ENCODE measurements at places on chromosomes 16 and 17.

DNA sequence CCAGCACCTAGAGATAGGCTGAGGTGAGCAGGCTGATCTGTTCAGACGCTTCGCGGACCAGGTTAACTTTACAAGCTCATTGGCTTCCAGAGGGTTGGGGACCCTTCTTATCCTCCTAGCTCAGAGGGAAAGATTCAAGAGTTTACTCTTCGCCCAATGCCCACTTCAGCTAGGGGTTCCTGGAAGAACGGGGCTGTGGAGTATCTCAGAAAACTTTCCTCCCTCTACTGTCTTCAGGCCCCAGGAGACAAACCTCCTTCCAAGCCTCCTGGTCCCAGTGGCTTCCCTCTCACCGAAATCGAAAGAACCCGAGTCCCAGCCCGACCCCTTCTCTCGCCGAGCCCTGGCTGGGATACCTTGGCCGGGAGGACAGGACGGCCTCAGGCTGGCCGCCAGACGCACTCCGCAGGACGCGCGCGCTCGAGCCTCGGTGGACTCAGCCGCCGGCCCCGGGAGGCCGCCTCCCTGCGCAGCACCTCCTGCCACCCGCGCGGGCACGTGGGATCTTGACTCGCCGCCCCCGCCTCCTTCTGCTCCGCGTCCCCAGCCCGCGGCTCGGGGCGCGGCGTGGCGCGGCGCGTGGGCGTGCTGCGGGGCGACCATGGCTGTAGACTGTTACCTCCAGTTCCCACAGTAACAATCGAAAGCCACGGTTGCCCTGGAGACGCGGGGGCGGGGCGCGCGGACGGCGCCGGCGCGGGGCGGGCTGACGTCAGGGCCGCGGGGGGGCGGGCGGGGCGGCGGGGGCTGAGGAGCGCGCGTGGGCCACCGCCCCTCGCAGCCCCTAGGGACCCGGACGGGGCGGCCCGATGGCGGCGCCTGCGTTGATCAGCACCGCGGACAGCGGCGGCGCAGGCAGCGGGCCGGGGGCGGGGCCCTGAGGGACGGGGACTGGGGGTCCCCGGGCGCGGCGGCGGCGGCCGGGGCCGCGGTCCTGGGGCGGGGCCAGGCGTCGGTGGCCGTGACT lies 5.3 kb upstream of the HIC1 start:
- DNase-seq: peak; percentile 61

DNA sequence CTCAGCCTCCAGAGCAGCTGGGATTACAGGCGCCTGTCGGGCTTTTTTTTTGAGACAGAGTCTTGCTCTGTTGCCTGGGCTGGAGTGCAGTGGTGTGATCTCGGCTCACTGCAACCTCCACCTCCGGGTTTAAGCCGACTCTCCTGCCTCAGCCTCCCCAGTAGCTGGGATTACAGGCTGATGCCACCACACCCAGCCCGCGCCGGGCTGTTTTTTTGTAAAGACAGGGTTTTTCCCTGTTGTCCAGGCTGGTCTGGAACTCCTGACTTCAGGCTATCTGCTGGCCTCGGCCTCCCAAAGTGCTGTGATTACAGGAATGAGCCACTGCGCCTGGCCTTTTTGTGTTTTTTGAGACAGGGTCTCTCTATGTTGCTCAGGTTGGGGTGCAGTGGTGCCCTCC lies 27.4 kb upstream of the SPNS3 start:
- no peak for DNase-seq

DNA sequence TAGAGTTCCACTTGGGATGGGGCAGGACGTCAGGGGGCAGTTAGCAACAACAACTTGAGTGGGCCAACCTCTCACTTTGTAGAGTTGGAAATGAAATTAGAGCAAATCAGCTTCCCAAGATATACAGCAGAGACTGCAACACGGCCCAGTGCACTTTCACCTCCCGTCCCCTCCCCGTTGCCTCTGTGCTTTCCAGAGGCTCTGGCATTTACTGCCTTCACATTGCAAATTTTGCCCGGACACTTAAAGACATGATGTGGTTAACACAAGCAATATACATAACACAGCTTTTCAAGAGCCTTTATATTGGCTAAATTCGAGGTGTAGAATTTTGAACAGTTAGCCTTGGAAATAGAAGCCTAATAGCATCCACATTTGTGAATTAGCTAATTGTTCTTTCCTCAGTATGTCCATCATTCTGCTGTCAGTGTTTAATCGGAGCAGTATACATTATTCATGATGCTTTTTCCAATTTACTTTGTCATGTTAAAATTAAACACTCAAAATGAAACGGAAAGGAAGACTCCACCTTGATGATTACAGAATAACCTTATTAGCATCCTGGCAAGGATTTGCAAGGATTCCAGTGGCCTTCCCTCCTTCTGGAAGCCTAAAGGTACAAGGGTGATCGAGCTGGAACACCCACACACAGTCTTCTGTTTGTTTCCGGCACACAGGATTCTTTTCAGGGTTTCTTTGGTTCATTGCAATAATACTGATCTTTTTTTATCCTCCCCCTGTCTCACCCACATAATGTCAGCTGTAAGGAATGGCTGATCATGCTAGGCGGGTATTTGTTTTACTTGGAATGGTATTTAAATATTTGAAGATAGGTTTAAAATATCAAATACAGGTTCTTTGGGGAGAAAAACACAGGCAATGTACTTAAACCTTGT lies 190.9 kb upstream of the CACNG5 start:
- DNase-seq: no peak

GRCh38 chr16:4685292-4685691 lies 8.1 kb upstream of the NUDT16L1 start:
- DNase-seq: no peak

- no peak for DNase-seq
These were observed 2.7 kb upstream of the HES7 start for GRCh38 chr17:8126491-8127066.

- peak; percentile 41 for DNase-seq
These were observed 37.2 kb downstream of the NKD1 start for GRCh38 chr16:50585331-50585776.

DNA sequence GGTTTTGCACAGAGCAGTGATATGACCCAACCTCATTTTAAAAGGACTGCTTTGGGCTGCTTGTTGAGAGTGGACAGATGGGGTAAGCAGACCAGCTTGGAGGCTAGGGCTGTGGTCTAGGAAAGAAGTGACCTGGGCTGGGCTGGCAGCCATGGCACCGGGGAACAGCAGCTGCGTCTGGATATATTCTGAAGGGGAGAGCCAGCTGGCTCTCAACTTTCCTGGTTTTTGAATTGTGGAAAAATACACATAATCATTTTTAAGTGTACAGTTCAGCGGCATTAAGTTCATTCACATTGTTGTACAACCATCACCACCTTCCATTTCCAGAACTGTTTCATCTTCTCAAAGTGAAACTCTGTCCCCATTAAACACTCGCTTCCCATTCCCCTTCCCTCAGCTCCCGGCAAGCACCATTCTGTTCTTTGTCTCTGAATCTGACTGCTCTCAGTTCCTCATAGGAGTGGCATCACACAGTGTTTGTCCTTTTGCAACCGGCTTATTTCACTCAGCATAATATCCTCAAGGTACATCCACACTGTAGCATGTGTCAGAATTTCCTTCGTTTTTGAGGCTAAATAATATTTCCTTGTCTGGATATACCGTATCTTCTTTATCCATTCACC lies 113.2 kb downstream of the SPECC1 start:
- peak; percentile 77 for DNase-seq

- DNase-seq: no peak
These were observed 544.6 kb downstream of the CDH13 start for GRCh38 chr16:83171396-83171795.

- no peak for DNase-seq
These were observed 38.7 kb upstream of the GRIN2A start for GRCh38 chr16:10220942-10221341.

DNA sequence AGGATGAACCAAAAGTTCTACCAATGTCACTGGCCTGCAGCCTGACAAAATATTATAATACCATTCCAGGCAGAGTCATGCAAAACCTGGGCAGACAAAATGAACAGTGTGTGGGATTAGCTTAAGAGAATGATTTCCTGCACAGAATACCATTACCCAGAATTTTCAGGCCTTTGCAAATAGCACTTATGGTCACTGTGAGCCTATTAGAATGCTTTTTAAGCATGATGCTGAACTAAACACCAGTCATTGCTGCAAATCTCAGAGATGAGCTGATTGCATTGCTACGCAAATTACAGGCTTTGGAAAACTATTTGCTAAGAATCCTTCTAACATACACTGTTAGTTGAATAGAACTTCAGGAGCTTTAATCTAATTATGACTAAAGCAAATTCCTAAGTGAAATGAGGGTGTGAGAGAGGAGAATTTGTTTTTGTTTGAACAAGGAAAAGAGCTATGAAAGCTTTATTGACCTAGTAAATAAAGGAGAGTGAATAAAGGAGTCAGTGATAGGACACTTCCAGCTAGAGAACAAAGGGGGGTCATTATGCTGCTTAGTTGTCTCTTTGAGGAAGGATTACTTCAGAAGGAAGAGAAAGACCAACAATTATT lies 398.8 kb downstream of the HS3ST3B1 start:
- no peak for DNase-seq
